ENCODE measurements at places on chromosomes 2 and 18.

- no peak for DNase-seq
Observed at GRCh38 chr2:156427074-156427473, 9.1 kb upstream of the GPD2 start.

DNA sequence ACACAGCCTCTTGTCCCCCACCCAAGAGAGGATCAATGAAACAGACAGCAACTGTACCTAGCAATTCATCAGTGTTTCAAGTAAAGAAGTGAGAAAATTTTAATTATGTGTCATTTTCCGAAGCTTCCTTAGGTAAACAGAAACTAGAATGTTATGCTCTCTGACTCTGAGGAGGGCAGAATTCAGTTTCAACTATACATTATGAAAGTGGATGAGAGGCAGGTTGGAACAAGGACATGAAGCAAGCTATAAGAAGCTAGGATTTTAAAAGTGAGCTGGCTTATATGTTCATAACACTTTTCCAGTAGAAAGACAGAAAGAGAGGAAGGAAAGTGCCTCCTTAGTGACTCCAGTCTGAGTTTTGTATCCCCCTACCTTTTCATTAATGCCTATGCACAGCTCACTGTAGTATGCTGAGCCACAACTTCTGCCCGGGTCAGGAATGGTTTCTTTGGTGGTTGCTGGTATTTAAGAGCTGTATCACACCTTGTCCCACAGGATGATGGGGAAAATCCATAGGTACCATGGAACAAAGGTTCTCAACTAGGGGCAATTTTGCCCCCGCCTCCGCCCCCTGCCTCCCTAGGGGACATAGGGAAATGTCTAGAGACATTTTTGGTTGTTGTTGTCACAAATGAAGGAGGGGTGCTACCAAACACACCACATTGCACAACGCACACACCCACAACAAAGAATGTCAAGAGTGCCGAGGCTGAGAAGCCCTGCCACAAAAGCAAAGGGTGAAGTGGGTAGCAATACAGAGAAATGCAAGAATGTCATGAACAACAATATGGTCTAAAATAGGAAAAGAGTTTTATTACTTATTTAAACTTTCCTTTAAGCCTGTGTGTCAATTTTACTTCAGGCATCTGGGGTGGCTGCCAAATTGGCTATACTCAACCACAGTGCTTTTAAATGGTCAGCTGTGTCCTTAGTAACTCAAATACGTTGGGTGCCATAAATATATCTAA, 161.0 kb upstream of the ZFP36L2 start:
- no peak for DNase-seq

- peak; percentile 53 for DNase-seq
Observed at GRCh38 chr2:23505984-23506380, 121.0 kb downstream of the KLHL29 start.

DNA sequence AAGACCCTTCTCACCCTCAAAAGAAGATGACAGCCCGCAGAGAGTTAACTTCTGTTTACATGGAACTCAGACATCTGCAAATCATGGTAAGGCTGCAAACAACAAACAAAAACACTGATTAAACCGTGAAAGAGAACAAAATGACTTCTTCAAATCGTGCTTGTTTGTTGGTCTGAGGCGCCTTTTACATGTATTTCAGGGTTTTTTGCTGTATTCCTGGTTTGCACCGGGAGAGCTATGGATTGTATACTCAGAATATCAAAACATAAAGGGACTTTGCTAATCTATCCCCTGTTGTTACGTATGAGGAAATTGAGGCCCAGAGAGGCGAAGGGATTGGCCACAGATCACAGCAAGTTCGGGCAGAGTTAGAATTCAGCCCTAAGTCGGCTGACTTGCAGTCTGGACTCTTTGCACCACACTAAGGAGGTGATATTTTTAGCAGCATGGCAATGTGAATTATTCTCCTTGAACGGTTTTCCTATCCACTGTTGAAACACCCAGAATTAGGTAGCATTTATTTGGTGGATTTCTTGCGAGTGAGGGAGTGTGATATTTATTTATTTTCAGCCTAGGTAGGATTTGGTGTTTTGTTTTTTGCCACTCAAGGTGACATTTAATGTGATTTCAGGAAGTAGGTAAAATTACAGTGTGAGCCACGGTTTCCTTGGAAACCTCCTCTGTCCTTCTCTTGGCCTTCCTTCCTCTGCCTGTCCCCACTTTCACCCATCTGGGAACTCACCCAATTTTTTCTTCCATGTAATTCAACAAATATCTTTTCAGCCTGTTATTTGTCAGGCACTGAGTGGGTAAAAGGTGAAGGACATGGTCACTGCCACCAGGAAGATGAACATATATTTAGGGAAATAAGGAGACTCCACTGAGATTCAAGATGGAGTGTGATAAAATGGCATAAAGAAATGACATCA, 980 bp upstream of the PDE6D start:
- no peak for DNase-seq

GRCh38 chr2:33314541-33314940, 161.9 kb upstream of the RASGRP3 start:
- DNase-seq = no peak

DNA sequence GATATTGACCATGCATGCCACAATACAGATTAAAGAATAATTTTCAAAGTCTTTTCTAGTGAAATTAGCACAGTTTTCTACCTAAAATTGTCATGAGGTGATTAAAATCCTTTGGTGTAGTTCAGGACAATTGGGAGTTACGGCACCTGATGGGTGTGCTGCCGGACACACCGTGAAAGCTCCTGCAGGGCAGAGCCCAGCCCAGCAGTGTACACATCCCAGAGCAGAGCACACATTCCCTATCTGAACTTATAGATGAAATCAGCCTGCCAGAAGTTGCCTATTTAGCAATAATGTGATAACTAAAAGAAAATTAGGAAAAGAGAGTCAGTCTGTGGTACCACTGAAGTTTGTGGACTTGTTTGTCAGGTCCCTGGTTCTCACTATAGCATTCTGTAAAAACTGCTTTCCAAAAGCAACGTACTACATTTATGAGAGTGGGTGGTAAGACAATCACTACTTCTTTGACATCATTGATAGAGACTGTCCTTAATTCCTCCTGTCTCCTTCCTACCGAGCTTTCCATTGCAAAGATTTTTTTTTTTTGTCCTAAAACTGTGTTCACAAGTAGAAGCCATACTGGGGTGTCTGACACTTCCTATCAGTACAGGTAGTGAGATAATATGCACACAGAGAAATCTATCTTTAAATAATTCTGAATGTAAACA, 3.4 kb downstream of the CYTIP start:
- DNase-seq = no peak

DNA sequence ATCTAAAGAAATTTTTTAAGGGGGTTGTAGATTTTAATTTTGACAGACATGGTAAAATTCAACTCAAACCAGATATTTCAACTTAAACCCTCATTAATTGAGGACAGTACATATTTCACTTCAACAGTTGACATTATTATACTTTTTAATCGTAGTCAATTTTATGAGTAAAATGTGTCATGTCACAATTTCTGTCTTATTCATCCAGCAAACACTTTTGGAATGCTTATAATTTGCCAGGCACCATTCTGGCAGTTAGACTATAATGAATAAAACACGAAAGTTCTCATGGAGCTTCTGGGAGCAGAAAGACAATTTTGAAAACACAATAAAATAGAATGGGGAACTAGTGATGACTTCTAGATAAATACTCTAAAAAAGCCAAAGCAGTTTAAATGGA, 1094.8 kb downstream of the SUCLG1 start:
- DNase-seq = no peak

GRCh38 chr2:154699575-154699930, 1.1 kb downstream of the KCNJ3 start:
- peak; percentile 32 for DNase-seq

DNA sequence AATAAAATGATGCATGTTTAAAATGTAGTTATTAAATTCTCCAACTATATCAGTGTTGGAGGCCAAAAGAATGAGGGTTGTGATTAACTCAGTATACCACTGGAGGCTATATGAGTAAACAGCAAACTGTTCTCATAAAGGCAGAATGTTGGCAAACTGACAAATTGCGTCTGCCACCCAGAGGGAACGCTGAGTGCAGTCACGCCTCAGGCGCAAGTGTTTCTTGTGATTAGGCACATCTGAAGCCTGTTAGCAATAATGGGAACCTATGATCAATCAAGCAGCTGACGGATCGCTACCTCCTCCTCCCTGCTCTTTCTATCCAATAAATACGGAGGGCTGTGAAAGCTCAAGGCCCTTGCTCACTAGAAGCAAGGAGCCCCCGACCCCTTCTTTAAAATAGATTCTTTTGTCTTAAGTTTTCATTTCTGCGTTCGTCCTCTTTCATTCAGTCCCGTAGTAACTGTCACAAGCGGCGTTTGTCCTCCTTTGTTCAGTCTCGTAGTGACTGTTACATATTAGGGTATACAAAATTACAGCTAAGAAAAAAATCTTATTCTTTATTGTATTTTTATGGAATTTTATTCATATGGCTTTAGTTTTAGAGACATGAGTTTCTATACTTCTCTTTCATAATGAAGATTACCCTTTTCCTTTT, 16.3 kb upstream of the RMND5A start:
- no peak for DNase-seq

- DNase-seq = no peak
Observed at GRCh38 chr2:218149848-218150440, 16.8 kb downstream of the CXCR1 start.

DNA sequence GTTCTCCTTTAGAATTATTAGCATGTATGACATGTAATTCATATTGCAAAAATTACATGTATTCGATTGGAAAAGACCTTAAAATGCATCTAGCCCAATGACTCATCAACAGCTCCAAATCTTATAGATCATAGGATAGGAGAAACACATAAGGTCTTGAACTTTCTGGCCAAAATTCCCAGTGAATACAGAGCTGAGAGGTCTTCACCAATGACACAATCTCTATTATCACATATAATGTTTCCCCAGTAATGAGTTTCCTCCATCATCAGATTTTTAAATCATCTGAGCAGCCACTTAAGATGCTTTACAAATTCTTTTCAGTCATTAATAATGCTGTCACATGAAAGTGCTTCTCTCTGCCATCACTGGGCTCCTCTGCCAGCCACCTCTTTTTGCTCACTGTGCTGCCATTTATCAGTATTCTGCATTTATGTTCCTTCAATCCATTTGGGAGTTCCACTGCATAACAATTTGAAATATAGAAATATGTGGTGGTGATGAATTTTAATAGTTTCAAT, 804.9 kb downstream of the SUCLG1 start:
- no peak for DNase-seq

GRCh38 chr2:184078496-184078895, 519.8 kb upstream of the ZNF804A start:
- DNase-seq = no peak

DNA sequence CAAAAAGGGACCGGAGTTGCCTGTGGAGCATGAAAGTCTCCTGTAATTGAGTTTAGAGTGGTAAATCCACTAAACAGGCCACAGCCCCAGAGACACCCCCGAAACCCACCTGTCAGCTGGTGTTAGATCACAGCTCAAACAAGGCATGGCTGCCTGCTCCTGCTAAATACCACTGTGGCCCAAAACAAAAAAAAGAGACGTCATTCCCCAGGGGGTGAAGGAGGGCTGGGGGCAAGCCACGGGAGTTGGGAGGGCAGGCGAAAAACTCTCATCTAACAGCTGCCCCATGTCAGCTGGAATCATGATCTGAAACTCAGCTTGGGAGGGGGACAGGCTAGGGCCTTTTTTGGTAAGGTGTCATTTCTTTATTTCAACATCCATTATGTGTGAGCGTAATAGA, 42.5 kb upstream of the LRPPRC start:
- DNase-seq = no peak

GRCh38 chr18:64295839-64296238, 147.0 kb upstream of the LINC00305 start:
- DNase-seq = no peak

DNA sequence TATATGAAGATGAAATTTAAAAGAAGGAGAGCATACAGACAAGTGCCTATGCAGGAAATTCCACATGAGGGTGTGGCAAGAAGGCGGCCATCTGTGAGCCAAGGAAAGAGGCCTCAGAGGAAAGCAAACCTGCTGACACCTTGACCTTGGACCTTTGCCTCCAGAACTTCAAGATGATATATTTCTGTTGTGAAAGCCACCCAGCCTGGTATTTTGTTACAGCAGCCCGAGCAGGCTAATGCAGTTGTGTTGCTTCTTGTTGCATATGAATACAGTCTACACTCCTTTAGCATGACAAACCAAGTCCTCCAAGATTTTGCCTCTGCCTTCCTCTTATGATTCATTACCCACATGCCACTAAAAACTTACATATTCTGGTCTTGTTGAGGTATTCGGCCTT, 374.8 kb upstream of the TRIB2 start:
- no peak for DNase-seq

DNA sequence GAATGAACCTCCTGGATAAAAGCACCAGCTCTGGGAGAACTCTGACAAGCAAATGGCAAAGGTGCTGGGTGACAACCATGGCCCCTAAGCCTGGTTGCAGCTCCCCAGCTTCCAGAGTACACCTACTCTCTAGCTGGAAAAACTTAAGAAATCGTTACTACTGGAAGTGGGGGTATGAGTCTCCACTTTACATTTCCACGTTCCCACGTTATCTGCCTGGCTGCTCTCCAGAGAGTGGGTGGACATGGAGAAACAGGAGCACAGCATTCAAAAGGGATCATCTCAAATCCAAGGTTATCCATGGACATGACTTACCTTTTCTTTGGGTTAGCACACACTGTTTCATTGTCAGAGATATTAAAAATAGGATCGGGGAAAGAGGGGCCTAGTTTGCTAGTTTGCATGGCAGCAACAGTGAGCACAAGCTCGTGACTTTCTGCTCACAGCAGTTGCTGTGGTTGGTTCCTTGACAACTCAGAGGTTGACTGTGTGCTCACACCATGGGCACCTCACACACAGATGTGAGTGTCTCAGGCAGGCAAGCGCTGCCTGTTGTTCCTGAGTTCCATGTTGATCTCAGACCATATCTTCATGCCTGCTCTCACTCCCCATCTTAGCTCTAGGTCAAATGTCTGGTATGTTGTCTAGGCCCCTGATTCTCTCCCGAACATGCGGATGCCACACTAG, 32.5 kb downstream of the PTPN18 start:
- no peak for DNase-seq

GRCh38 chr2:46036929-46037328, 260.3 kb upstream of the EPAS1 start:
- DNase-seq = no peak

- no peak for DNase-seq
Observed at GRCh38 chr18:39693359-39693758, 2127.8 kb upstream of the CELF4 start.

DNA sequence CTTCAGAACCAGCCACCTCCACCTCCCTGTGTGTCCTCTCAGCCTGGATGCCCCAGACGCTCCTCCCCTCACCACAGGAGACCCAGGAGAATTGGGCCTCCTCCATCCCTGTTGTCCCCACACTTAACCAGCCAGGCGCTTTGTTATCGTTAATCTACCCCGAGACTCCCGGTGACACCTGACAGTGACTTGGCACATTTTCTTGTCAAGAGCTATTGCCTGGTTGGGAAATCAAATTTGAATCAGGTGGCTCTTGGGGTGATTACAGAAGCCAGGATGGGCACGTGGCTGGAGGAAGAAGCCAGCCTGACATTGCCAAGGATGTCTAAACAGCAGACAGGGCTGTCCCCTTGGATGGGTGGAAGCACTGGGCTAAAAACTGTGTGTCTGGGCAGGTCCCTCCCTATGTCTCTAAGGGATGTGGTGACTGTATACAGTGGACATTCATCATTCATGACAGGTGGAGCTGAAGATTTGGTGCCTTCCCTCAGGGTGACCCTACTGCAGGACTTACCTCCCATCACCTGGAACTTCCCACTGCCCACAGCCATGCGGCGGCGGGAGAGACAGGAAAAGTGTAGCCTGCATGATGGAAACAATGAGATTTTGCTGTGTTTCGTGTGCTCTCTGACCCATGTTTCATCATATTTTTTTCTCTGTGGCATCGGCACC, 157.2 kb upstream of the CAPN13 start:
- DNase-seq = no peak

- no peak for DNase-seq
Observed at GRCh38 chr2:104092886-104093285, 761.0 kb upstream of the POU3F3 start.
